ENCODE measurements at places on chromosomes 13 and 19.

GRCh38 chr19:46902402-46902766 is 41.6 kb downstream of the ARHGAP35 start:
- no peak for DNase-seq

DNA sequence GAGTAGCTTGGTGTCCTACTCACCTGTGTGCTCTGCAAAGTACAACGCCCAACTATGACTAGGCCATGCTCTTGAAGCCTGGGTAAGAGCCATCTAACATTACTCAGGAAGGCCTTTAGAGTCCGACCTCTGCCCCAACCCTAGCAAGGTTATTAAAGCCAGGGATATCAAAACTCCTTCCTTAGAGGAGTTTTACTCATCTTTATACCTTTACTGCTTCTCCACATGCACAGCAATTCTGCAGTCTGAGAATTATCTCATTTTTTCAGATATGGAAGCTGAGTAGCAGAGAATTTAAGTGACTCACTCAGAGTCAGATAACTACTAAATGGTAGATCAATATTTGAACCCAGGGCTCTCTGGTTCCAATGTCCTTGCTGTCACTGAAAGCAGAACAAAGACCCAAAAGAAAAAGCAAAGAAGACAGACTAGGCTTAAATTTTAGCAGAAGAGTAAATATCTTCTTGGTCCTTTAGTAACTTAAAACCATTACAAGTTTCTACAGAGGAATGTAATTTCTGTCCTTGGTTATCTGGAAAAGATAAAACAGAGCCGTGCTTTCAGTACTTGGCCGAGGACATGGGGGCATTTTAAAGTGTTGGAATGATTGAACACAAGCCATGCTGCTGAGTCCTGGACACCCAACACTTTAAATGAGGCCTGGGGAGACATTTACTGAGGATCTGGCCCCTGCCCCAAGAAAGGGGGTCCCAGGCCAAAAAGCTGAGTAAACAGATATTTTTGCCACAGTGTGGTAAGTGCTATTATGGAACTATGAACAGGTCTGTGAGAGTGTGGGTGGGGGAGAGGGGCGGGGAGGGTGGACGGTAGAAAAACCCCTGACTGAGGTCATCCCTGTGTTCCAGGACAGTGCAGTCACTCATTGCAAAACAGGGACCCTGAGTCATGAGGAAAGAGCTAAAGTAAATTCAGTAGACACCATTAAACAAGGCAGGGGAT is 18.4 kb upstream of the KPNA3 start:
- peak; percentile 64 for DNase-seq

DNA sequence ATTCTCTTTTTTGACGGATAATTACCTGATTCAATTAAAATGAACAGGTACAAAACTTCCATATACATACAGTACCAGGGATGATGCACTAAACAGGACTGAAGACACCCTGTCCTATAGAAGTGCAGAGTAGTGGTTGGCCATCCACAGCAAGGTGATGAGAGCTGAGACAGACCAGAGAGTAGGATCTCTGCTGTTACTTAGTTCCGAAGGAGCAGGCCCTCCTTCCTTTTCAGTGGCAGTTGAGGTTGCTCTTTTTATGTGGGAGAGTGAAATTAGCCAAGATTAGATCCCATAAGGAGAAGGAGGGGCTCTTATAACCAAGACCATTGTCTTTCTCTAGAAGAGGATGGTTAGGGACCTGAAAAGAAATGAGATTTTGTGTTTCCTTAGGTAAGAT is 4.0 kb downstream of the PDS5B start:
- DNase-seq, result no peak

GRCh38 chr13:83007226-83007625 is 875.0 kb downstream of the SLITRK1 start:
- no peak for DNase-seq

DNA sequence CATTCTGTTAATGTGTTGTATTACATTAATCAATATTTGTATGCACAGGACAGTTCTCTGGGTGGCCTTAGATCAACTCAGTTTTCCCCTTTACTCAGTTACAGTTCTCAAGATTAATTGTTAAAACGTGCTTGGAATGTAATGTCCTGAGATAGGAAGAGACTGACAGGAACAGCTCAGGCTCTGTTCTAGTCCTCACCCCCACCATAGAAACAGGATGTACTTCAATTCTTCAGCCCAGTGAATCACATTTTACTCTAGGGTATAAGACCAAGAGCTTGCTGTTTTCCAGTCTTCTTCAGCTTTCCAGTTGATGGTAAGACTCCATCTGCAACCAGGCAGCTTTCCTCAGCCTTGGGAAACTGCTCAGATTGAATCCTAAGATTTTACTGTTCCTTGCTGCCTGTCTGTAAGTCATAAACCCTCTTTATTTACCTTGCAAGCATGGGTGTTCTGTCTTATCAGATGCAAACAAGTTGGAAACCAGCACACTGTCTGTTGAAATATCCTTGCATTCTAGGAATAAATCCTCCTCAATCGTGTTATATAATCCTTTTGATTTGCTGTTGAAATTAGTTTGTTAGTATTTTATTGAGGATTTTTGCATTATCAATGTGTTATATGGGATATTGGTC is 836.9 kb upstream of the PCDH9 start:
- no peak for DNase-seq

GRCh38 chr19:57816652-57817051 is 1.9 kb upstream of the ZNF552 start:
- no peak for DNase-seq

DNA sequence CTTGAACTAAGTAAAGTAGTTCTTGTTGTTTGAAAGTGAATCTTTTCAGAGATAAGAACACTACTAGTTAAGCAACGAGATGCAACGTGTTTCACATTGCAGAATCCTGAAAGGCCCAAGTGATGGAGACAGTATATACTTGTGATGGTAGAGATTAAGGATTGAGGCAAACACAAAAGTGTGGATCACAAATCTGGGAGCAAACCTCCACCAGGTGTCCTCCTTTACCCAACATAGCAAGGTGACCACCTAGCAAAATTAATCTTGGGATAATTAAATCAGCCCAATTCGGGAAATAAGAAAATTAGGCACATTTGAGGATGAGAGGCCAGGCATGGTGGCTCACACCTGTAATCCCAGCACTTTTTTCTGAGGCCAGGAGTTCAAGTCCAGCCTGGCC is 563.9 kb downstream of the DACH1 start:
- DNase-seq, result no peak

DNA sequence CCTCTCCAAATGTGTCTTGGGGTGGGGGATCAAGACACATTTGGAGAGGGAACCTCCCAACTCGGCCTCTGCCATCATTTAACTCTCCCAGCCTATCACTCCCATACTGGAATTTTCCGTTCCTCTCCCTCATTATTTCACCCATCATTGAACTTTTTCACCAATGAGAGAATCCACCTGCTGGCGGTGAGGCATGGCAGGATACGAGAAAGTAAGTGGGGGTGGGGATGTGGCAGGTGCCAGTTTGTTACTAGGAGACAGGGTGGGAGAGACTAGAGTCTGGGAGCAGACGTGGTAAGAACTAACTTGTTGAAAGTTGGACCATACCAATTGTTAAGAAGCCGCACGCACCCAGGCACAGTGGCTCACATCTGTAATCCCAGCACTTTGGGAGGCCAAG is 6.9 kb downstream of the GIPR start:
- DNase-seq, result no peak

- no peak for DNase-seq
Observed at GRCh38 chr13:111368091-111368490, 47.6 kb downstream of the TEX29 start.

DNA sequence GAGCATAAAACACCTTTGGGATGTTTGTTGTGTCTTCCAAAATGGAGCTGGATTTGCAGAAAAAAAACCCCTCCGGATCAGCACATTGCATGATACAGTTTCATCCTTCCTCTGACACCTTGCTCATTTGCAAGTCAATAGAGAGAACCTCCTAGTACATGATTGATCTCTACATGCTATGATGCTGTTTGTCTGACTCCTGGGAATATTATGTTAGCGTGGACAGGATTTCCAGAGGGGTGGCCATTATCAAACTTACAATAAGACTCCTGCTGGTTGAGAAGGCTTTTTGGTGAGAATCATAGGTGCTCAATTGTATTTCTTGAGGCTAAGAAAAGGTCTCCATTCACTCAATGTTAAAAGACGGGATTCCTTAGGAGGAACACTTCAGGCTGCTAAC is 75.9 kb upstream of the SCEL start:
- DNase-seq, result no peak

DNA sequence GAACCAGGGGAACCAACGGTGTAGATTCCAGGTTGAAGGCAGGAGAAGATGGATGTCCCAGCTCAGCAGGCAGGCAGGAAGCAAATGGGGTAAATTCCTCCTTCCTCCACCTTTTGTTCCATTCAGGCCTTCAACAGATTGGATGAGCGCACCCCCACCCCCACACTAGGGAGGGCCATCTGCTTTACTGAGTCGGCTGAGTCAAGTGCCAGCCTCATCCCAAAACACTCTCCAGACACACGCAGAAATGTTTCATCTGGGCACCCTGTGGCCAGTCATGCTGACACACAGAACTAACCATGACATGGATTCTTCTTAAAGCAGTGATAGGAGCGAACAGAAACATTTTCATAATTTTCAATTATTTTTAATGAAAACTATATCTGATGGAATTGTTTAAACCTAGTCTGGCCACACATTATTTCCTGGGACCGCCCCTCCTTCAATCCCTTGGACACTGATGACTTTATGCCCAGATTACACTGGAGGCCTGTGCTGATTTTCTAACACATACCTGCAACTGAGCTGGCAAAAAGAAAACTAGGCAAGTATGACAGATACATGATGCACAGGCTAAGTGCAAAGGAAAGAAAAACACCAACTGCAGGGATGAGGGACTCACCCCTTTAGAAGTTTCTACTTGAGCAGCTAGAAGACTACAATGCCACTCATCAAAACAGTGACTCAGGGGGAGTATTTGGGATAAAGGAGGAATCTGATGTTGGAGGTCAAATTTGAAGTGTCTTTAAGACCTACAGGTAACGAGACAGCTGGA is 154.2 kb downstream of the TNFRSF19 start:
- peak; percentile 7 for DNase-seq

DNA sequence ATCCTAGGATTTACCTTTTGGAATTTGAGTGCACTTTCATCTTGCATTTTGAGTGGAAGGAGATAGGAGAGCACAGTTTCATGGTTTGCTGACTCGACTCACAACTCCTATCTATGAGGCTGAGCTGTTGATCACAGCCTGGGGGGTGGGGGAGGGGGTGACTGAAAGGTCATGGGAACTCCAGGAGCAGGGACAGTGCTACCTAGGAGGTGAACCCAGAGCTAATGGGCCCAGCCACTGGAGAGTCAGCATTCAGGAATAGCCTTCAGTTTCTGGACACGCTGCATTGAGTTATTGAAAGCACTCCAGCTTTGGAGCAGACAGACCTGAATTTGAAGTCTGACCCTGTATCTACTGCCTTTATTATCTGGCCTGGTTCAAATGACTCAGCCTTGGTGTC is 339.9 kb downstream of the SLC7A1 start:
- no peak for DNase-seq

DNA sequence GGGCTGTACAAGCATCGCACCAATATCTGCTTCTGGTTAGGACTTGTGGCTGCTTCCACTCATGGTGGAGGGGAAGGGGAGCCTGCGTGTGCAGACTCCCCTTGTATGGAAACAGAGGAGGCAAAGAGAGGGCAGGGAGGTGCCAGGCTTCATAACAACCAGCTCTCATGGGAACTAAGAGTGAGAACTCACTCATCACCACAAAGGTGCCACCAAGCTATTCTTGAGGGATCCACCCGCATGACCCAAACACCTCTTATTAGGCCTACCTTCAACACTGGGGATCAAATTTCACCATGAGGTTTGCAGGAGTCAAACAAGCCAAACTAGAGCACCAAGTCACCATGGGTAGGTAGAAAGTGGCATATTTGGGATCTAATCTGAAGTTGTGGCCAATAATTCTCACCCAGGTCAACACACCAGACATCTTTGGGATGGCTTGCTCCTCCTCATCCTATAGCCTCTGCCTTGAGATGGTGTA is 46.4 kb downstream of the RUBCNL start:
- DNase-seq, result no peak

DNA sequence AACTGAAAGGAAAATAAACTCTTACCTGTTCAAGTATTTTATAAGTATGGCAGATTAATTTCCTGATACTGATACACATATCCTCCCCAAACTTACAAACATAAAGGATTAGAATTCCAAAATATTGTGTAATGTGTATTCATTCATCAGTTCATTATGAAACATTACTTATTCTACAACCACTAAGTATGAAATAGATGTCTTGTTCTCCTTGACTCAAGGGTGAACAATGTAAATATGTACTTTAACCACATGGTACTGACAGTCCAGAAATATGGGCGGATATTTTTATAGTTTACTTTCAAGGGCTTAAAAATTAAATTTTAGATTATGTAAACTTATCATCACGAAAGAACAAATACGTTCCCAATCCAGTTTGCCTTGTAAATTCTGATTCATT is 334.0 kb downstream of the LIG4 start:
- DNase-seq, result peak; percentile 91

GRCh38 chr19:36330216-36330615 is 48.8 kb downstream of the ZFP14 start:
- no peak for DNase-seq

GRCh38 chr13:57832187-57832586 is 200.6 kb downstream of the PCDH17 start:
- no peak for DNase-seq

- DNase-seq, result no peak
Observed at GRCh38 chr13:22736768-22737092, 444.0 kb upstream of the SGCG start.

DNA sequence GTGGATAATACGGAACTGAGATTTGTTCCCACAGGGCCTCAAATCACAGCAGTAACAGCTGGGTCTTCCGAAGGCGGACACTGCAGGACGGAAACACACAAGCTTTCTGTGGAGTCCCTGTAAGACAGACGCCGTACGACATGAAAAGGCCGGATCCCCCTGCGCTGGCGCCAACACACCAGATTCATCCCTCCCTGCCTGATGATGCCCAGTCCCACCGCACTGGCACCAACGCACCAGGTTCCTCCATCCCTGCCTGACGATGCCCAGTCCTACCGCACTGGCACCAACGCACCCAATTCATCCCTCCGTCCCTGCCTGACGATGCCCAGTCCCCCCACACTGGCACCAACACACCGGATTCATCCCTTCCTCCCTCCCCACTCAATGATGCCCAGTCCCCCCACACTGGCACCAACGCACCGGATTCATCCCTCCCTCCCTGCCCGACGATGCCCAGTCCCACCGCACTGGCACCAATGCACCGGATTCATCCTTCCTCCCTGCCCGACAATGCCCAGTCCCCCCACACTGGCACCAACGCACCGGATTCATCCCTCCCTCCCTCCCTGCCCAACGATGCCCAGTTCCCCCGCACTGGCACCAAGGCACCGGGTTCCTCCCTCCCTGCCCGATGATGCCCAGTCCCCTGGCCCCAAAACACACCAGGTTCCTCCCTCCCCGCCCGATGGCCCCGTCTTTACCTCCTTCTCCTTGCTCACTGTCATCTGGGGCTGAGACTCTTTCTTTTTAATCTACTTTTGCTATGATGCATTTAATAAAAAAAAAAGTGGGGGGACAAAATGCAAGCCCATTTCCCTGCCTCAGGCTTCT is 55.1 kb downstream of the RASA3 start:
- no peak for DNase-seq

- DNase-seq, result no peak
Observed at GRCh38 chr19:41233748-41234240, 14.8 kb downstream of the AXL start.
